Endothelial cell of umbilical vein (primary cell): ENCODE measurements at places on chromosomes 7 and 10. TPM values are rescaled to one million over a fixed set of nuclear protein-coding genes. Genes with fewer than 3 reads are reported as not detected.

PLXDC2 gene
- polyA plus RNA-seq = 0.32 and 0.35 TPM in 2 replicates

DNA sequence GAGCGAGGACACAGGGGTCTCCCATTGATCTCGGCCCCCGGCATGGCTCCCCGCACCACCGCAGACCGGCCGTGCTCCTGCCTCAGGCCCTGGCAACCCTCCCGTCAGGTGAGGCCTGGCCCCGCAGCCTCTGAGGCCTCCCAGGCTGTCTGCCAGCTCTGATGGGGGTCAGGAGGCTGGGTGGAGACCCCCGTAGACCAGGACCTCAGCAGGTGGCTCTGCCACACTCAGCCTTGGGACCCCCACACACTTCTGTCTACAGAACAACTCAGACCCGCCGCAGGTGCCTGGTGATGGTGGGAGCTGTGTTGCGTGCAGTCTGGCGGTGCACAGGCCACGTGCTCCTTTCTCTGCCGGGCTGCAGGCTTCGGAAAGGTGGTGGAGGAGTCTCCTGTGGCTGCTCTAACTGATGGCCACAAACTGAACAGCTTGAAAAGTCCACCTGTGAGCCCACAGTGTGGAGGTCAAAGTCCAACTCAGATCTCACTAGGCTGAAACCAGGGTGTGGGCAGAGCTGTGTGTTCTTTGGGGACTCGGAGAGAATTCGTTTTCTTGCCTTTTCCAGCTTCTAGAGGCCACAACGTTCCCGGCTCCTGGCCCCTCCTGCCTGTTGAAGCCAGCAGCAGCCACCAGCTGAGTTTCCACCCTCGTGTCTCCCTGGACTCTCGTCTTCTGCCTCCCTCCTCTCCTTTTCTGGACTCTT lies 62.5 kb downstream of the PWWP2B start:
- DNase-seq = no peak

GRCh38 chr10:124003871-124004662 lies 89.3 kb downstream of the CHST15 start:
- DNase-seq = no peak

DNA sequence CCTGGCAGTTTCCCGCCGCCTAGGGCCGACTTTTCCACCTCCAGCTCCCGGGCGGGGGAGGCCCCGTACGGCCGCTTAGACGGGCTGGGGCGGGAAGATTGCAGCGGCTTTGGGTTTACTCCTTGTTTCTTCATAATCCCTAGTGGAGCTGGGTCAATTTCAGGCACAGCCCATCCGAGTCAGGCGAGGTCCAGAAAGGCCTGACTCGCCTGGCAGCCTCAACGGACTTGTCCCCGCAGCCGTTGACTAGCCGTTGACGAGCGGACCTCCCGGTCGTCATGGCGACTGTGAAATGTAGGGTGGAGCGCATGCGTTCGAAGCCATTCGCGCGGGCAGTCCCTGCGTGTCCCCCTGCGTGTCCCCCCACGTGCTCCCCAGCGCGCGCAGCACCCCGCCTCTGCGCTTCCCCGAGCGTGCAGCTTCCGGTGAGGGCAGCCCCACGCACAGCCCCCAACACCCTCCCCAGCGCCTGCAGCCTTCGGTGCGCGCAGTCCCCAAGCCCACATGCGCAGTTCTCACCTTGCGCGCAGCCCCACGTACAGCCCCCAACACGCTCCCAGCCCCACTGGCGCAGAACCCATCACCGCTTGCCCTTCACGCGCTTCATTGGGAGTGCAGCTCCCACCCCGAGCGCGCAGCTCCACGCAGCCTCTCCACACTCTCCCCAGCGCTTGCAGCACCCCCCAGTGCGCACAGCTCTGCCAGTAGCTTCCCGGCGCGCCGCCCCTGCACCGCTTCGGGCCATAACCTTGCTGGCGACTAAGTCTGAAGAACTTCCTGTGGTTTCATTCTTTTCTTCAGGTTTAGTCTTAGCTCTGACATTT lies 67.8 kb downstream of the TBX20 start:
- peak; percentile 24 for DNase-seq

AUTS2 gene
- 0.59 and 0.83 TPM in 2 replicates for polyA plus RNA-seq

- no peak for DNase-seq
Observed at GRCh38 chr7:90736968-90737939, 141.1 kb downstream of the CDK14 start.

GRCh38 chr10:102118867-102119266 lies 1.3 kb downstream of the LDB1 start:
- peak; percentile 25 for DNase-seq

FAM25A gene
- not detected in 2 replicates for polyA plus RNA-seq

- DNase-seq = peak; percentile 67
Observed at GRCh38 chr7:17939211-17939605, 1.1 kb downstream of the SNX13 start.

PRXL2A gene
- polyA plus RNA-seq = 68.1 and 113 TPM in 2 replicates

DNA sequence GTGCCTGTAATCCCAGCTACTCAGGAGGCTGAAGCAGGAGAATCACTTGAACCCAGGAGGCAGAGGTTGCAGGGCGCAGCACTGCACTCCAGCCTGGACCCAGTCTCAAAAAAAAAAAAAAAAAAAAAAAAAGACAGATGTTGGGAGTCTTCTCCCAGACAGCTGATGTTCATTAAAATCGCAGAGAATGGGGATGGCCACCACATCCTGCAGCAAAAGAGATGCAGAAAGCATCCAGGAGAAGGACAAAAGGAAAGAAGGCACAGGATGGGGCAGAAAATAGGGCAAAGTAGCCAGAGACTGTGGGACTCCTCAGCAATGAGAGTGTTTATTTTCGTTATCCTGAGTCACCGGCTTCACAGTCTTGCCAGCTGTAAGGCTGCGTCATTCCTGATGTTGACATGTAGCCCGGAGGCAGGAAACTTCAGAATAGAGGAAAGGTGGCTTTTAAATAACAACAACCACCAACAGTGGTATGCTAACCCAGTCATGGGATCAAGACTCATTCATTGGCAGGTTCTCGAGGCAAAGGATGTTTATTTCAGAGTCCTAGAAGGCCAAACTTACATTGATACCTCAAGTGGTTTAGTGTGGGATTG lies 149.5 kb upstream of the SVIL start:
- peak; percentile 99 for DNase-seq

DNA sequence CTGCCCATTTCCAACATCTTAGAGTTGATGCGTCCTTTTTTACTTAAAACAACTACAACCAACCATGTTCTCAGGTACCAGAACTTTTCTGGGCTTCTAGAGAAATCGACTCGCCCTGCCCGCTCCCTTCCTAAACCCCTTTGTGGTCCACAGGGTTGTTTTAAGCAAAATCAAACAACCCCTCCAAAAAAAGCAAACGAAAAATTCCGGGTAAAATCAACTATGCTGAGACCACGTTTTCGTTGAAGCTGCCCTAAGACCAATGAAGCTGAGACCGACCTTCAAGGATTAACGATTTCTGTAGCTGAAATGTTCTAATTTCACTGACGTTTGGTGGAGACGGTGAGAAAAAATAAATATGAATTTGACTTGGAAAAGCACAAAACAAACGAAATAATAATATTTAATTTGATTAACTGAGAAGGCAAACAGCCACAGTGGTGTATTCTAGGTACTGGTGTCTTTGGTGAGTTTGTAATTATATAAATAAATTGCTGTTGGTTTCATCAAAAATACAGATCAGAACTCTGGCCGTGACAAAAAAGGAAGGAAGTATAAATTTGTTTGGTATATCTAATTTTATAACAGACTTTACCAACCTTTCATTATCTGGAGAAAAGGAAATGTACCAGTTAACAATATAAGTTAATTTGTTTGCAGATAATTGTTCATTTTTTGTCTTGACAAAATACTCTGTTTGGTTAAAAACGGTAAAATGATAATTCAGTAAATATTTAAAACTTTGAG lies 4.7 kb upstream of the IGF2BP3 start:
- DNase-seq = peak; percentile 69

DNA sequence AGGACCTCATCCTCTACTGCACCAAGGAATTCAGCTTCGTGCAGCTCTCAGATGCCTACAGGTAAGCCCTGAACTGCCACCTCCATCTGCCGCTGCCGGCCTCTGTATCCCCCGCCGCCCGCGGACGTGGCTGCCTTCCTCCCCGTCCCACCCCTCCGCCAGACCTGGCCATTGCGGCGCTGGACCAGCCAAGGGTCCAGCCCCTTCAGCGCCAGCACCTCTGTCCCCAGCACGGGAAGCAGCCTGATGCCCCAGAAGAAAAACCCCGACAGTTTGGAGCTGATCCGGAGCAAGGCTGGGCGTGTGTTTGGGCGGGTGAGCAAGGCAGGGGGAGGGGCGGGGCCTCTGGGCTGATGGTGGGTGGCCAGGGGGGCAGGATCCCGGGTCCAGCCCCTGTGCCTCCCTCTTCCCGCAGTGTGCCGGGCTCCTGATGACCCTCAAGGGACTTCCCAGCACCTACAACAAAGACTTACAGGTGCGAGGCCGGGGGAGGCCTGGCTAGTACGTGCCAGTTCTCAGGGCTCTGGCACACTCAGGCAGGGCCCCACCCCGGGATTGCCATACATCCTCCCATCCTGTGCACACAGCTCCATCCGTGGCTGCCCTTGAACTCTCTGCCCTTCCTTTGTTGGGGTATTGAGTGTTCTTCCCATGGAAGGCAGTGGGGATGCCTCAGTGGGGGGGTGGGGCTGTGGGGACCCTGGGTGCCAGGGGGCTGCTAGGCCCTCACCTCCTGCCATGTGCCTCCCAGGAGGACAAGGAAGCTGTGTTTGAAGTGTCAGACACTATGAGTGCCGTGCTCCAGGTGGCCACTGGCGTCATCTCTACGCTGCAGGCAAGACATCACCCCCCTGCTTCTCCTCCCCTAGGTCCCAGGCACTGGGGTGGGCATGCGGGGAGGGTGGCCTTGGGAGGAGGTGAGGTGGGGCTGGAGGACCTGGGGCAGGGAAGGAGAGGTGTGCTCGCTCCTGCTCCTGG lies 13.5 kb downstream of the ASL start:
- no peak for DNase-seq

DNA sequence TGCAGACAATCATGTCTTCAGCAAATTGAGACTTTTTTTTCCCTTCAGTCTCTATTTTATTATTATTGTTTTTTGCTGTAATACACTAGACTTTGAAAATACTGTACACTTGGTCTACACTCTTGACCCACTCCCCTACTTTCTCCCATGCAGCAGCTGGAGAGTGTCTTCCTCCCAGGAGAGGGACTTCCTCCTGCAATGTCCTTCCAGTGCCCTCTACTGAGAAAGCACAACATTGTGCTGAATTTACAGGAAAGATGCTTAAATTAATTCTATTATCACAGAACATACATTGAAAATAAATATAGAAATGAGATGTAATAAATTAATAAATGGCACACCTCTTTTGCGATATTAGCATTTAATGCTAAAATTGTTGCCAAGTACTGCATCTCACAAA lies 411.3 kb downstream of the CCSER2 start:
- no peak for DNase-seq

DNA sequence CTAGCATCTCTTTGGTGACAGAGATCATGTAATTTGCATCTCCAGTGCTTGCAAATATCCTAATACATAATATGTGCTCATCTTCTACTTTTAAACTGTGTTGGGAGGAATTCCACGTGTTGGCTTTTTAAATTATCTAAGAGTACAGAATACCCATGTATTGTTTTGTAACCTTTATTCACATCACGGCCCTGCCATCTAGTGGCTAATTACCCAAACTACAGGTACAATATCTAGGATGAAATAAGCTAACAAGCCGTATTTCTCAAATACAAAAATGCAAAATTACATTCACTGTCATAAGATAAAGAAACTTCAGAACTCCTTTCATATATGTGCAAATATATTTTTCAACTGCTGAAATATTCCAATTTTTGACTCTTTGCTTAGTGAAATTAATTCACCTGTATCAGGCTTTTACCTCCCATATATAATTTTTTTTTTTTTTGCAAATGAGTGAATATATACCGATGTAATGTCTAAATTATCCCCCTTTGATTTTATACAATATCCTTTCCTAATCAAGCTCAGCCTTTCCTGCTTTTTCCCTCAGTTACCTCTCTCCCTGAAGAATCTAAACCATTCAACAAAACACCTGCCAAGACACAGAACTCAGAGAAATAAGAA lies 30.3 kb upstream of the LSM8 start:
- DNase-seq = peak; percentile 57

- DNase-seq = no peak
Observed at GRCh38 chr10:69831231-69831855, 29.6 kb downstream of the COL13A1 start.

CFAP46 gene
- polyA plus RNA-seq = 0.88 and 0.98 TPM in 2 replicates

DNA sequence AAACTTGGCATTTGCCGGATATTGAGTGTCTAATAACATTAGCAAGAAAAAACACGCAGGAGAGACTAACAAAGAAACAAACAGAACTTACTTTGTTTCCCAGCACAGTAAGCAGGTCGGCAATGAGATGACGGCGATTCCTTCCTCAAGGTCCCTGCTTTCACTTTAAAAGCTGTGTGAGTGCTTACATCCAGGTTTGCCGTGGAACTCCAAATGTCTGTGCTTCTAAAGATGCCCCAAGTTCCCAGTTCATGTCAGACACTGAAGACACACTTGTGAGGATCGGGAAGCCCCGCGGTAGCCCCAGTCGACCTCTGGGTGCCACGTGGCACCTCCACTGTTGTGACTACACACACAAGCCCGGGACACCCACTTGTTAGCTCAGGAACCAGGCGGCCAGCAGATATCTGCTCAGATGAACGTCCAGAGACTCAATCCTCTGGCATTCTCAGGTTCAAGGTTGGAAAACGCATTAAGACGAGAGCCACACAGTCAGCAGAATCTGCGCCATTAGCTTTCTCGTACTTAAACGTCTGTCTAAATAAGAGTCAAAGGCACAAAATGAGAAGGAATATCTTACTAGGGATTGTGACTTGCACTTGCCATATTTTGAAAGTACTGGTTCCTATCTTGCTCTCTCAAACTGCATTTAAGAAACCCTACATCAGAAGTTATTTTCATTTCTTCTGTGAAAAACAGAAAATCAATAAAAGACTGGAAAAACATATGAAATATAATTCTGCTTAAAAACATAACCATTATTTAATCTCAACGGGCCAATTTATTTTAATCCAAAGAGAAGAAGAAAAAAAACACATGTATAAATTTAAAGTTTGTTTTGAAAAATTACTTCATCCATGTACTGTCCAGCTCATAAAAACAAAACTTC lies 207.6 kb upstream of the KLF14 start:
- DNase-seq = peak; percentile 55

SLC18A3 gene
- polyA plus RNA-seq = 0.03 TPM in 1 of 2 replicates, not detected in the other

PCBD1 gene
- polyA plus RNA-seq = 113 and 115 TPM in 2 replicates

GRCh38 chr10:21456160-21456559 lies 69.3 kb downstream of the SKIDA1 start:
- DNase-seq = no peak

DNA sequence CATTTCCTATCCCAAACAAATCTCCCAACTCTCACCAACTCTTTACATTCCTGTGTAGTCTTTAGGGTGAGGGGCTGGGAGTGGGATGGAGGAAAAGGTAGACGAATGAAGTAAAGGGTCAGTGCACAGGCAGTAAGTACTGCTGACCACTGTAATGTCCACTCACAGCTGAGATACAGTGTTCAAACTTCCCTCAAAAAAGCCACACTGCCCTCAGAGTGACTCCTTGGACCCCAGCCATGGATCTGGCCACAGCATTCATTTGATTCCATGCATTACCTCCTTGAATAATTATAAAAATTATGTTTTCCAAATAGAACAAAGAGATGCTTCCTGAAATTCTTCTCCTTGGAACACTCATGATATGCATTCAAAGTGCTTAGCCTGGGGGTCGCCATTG lies 19.8 kb upstream of the HIPK2 start:
- DNase-seq = peak; percentile 12

- DNase-seq = no peak
Observed at GRCh38 chr7:132134814-132135445, 441.3 kb downstream of the PLXNA4 start.

GRCh38 chr7:110027385-110027784 lies 1063.5 kb upstream of the LRRN3 start:
- no peak for DNase-seq

- DNase-seq = no peak
Observed at GRCh38 chr10:104577861-104578521, 63.1 kb upstream of the SORCS3 start.

- DNase-seq = no peak
Observed at GRCh38 chr10:89625041-89625765, 19.8 kb downstream of the PANK1 start.

DDC gene
- not detected in 2 replicates for polyA plus RNA-seq
